ENCODE measurements at places on chromosomes 5 and 9.

- no peak for DNase-seq
Measured at GRCh38 chr5:144275329-144275728, 104.7 kb downstream of the KCTD16 start.

- DNase-seq, result no peak
Measured at GRCh38 chr5:132046880-132047299, 13.6 kb upstream of the IL3 start.

GRCh38 chr5:25713259-25713658, 1068.5 kb upstream of the CDH10 start:
- no peak for DNase-seq

- no peak for DNase-seq
Measured at GRCh38 chr9:96379461-96379860, 4.0 kb downstream of the SLC35D2 start.

GRCh38 chr5:76404223-76405211, 1.4 kb downstream of the IQGAP2 start:
- DNase-seq, result peak; percentile 54

DNA sequence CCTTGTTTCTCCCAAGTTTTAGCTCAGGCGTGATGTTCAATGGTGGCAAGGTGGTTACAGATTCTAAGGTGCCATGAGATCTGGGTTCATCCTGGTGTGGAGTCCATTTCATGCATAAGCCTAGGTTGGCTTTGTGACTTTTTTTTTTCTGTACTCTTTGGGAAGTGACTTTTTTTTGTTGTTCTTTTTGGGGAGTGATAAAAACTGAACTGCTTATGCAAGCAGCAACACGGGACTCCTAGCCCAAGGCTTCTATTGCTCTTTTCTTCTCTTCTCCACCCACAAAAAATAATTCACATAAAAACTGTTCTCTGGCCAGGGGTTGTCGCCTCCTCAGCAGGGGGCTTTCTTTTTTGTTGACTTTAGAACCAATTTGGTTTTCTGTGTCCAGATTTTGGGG, 15.4 kb downstream of the STC2 start:
- DNase-seq, result no peak

GRCh38 chr5:74490814-74491213, 149.7 kb downstream of the ENC1 start:
- no peak for DNase-seq

DNA sequence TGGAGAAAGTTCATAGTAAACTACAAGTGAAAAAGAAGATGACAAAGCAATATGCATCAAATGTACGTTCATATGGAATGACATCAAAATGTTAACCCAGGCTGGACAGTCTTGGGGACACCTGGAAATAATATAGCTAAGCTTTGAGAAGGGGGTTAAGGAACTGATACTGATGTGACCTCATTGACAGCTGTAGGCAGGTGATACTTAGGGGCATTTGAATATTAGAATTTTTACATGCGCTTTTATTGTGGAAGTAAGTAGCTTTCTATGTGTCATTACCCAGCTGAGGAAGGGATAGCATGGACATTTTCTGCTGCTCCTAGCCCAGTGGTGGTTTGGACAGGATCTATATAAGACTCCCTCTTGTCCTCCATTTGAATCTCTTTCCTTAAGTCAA, 299.7 kb downstream of the CWC27 start:
- DNase-seq, result no peak

GRCh38 chr5:138911441-138911840, 36.3 kb upstream of the LRRTM2 start:
- DNase-seq, result no peak

- DNase-seq, result no peak
Measured at GRCh38 chr5:157159209-157159751, 6.8 kb downstream of the GARIN3 start.

GRCh38 chr9:25936031-25936430, 257.8 kb upstream of the TUSC1 start:
- no peak for DNase-seq

GRCh38 chr5:158910782-158911692, 188.7 kb downstream of the EBF1 start:
- DNase-seq, result no peak

DNA sequence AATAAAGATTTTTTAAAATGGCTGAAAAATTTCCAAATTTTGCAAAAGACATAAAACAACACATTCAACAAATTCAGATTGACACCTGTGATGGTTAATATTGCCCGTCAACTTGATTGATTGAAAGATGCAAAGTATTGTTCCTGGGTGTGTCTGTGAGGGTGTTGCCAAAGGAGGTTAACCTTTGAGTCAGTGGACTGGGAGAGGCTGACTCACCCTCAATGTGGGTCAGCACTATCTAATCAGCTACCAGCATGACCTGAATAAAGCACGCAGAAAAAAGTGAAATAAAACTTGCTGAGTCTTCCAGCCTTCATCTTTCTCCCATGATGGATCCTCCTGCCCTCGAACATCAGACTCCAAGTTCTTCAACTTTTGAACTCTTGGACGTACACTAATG, 868.0 kb upstream of the CTNND2 start:
- no peak for DNase-seq

GRCh38 chr5:27491047-27491446, 452.7 kb upstream of the CDH9 start:
- DNase-seq, result no peak

DNA sequence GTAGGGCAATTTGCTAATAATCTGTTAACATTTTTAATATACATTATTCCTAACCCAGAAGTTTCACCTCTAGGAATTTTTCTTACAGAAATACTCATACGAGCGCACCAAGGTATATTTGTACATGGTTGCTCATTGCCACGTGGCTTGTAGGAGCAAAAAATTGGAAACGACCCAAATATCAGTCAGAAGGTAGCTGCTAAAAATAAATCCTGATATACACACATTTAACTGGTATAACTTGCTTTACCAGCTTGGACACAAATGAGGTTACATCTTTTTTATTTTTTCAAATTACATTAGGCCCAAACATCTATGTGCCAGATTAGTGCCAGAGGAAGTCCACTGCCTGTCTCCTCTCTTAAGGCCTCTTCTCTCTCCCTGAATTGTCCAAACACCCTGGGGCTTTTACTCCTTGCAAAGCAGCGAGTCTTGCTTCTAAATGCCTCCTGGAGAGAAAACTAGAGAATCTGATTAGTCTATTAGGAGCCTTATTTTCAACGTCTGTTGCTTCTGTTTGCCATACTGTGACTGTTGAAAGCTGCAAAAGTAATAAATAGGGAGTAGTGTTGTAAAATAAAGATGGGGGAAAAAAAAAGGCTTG, 92.0 kb upstream of the SSBP2 start:
- DNase-seq, result no peak

- no peak for DNase-seq
Measured at GRCh38 chr5:95884017-95884325, 61.4 kb upstream of the GLRX start.

DNA sequence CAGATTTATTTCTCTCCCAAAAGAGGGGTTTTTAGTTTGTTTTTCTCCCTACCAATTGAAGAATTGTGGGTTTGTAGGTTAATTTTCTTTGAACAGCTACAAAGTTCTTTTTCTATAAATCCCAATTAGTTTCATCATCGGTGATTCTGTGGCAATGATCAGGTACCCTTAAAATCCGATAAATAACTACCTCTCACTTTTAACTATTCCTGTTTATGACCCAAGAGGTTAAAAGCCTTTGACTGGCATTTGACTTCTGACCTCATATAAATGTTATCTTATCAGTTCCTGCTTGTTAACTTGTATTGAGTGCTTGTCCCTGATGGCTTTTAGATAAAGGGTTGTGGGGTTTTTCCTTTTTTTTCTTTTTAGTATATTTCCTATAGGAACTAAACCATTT, 124.4 kb upstream of the TMEM161B start:
- DNase-seq, result no peak

GRCh38 chr5:343461-344401, 22.2 kb downstream of the AHRR start:
- peak; percentile 53 for DNase-seq

DNA sequence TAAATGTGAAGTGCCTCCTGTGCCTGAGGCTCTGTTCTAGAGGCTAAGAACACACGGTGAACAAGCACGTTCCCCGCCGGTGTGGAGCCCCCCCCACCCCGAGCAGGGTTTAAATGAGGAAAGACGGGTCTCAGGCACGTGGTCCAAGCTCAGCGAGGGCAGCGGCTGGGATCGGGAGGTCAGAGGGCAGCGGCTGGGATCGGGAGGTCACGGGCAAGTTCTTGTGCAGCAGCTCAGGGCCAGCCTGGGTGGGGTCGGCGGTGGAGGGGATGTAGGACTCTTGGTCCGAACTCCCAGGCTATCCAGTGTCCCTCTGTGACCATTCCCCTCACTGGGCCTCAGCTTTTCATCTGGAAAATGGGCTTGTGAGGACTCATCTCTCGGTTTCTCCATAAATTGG, 2.7 kb upstream of the GBGT1 start:
- DNase-seq, result no peak

- DNase-seq, result no peak
Measured at GRCh38 chr9:304519-305185, 90.0 kb downstream of the DOCK8 start.

DNA sequence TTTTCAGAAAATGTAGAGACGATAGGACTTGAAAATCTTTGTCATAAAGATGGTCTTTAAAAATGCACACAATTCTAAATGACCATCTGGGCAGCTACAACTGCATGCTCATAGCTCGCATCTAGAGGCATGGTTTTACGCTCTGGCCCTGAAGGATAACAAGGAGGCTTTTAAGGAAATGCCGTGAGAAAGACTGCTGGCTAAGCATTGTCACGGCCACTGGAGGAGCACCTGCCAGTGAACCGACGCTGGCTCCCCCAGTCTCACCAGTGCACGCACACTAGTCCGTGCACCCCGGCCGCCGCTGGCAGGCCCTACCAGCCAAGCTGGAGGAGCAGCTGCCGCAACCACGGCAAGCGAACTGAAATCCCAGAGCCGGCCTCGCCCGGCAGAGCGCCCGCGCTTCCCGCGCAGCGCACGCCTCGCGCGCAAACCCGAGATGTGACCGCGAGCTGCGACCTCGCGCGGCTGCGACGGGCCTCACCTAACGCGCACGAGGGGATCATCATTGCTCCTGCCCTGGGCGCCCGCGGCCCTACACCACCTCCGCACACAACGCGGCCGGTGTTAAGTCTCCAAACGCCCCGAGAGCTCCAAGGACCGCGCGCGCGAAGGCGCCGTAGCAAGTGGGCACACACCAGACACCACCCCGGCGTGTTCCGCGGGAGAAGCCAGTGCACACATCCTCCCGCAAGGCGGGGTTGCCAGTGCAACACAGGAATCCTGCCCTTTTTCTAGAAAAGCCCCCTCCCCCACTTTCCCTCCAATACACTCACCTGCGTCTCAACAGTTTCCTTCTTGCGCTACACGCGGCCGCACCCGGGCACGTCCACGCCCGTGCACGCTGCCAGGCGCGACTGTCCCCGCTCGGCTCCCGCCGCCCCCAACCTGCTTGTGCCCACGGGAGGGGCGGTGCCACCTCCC, 5.3 kb downstream of the ELAVL2 start:
- DNase-seq, result no peak

DNA sequence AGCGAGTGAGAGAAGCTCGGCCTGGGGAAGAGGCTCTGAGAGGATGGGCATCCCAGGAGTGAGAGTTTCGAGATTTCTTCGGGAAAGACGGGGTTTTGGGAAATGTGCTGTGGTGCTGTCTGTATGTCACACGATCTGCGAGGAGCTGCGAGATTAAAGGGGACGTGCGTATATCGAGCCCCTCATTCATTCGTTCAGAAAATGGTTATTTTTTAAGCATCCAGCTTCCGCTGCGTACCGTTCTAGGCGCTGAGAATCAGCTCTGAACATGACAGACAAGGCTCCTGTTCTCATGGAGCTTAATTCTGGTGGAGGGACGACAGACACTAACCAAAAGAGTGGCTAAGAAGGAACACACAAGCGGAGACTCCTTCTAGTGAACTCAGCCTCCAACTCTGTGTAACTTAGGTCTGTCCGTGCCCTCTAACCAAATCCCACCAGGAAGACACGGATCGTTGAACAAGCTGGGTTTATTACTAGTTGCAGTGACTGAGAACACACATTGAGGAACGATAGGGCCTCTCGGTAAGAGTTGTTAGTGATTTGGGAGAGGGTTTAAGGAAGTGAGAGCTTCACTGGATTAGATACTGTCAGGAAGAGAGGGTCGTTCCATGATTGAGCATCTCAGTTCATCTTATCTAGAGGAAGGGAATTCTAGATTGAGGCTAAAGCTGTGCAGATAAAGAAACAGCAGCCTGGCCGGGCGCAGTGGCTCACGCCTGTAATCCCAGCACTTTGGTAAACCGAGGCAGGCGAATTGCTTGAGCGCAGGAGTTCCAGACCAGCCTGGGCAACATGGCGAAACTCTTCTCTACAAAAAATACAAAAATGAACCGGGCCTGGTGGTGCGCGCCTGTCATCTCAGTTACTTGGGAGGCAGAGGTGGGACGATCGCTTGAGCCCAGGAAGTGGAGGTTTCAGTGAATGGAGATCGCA, 1.0 kb upstream of the FBXW11 start:
- DNase-seq, result no peak

DNA sequence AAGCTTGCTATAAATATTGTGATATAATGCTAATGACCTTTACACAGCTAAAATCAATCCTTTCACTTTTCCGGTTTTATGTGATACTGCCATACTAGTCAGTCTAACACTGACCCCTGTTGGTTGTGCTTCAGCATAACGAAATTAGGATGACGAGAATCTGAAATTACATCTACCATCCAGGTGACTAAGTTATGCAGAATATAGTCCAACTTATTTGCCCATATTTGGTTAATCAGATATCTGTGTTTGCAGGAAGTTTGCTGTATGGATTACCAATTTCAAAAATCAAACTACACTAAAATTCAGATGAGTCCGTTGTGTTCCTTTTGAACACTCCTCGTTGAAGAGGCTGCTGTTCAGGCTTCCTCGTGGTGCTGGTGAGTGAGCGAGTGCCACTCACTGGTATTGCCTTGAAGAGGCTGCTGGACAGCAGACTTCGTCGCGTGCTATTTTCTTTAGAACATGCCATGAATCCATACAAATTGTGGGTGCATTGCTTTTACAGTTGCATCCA, 32.5 kb downstream of the TENT4A start:
- no peak for DNase-seq

- no peak for DNase-seq
Measured at GRCh38 chr9:99451112-99451606, 229.1 kb downstream of the SEC61B start.

DNA sequence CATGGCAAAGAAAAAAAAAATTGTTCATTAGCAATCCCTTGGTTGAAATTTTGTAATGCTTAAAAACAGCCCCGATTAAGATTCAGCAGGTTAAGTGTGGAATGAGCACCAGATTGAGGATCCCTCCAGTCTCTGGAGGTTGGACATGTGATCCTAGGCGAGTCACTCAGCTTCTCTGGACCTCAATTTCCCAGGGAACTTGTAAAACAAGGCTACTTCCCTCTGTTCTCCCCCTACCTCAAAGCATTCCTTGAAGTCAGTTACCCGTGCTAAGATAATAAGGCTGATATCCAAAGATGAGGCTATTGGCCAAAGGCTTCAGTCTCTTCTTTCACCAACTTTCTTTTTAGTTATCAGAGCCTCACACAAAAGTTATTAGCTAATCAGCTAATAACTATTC, 2.9 kb downstream of the KLHL3 start:
- DNase-seq, result no peak

DNA sequence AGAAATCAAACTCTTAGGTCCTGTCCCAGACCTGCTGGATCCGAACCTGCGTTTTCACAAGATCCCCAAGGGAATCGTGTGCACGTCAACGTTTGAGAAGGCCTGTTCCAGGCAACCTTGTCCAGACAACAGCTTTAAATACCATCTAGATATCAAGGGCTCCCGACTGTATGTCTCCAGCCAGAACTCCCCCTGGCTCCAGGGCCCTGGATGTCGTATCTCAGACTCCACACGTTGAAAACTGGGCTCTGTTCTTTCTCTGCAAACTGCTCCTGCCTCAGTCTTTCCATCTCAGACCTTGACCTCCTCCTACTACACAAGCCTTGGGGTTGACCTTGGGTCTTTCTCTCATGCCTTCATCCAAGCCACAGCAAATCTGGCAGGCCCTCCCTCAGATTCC, 5.8 kb upstream of the ENG start:
- DNase-seq, result no peak
